ENCODE measurements at places on chromosomes 12 and 14. TPM values are rescaled to one million over a fixed set of nuclear protein-coding genes. Genes with fewer than 3 reads are reported as not detected.
A peak's percentile ranks its signal among the peaks of the same experiment; 100 is the strongest.

DNA sequence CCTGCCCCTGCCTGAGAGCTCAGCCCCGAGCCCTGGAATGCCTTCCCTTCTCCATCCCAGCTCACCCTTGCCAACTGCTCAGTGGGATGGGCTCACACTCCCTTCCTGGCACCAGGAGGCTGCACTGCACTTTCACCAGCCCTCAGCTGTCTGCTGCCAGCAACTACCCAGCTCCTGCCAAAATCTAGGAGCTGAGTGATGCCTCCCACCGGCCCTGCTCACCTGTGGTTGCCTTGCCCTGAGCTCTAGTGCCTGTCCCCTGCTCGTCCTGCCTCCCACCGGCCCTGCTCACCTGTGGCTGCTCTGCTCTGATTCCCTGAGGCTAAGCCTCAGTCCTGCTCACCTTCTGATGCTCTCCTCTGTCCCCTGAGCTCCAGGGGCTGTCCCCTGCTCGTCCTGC lies 119.8 kb downstream of the TMEM121 start:
- no peaks in the 10 kb centered on the region for H3K4me1 ChIP-seq
- DNase-seq, result peak; percentile 41
- H3K27me3 ChIP-seq, result no peaks in the 10 kb centered on the region
- H3K36me3 ChIP-seq, result no peaks in the 10 kb centered on the region
- H3K4me3 ChIP-seq, result no peak overlapping the region

DNA sequence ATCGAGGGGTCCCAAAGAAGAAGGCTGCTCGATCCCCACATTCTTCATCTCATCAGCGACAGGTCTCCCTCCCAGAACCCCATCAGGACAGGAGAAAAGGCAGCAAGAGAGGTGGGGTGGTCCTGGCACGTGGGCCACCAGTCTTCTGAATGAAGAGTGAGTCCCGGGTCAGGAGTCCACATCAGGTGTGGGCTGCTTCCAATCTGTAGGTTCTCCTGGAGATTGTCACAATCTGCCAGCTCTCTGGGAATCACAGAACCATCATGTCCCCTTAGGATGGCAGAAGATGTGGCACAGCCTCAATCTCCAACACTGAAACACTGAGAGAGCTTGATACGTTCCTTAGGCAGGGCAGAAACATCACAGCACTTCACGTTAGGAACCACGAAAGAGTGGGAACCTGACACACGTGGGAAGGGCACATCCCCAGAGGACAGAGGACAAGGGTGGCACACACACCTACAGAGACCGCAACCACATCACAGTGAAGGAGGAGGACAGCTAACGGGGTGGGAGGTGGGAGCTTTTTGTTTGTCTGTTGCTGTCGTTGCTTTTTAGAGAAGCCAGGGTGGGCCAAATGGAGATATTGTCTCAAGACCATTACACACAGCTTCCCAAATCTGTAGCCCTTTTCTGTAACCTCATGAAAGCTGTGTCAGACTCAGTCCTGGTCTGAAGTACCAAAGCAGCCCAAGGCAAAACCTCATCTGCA lies 284.5 kb downstream of the DPF3 start:
- H3K27ac ChIP-seq, result no peak overlapping the region
- no peaks in the 10 kb centered on the region for H3K36me3 ChIP-seq
- no peak for DNase-seq
- H3K4me1 ChIP-seq, result no peaks in the 10 kb centered on the region
- H3K4me3 ChIP-seq, result no peak overlapping the region

DNA sequence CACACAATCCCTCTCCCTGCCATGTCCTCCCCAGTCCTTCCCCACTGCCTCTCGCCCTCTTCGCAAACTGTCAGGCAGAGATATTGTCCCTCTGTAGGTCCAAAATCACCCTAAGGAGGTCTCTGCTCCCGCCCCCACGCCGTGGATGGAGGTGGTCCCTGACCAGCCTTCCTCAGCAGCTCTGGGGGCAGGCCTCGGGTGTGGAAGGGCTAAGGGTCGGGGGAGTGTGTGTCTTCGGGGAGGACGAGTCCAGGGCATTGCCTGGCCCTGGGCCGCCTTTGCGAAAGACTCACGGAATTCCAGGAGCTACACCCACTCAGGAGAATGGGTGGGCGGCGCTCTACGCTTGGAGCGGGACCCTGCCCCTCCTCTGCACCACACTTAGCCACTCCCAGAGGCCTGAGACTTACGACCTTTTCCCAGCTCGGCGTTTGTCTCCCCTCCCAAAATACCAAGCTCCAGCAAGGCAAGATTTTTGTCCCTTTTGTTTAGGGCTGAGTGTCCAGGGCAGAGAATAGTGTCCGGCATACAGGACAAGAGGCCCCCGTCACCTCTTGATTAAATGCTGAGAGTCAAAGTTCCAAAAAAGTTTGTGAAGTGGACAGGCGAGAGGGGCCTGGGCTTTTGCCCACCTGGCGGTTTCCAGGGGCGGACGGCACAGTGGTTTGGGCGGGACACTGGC lies 881 bp downstream of the PYGL start:
- no peaks in the 10 kb centered on the region for H3K36me3 ChIP-seq
- H3K4me1 ChIP-seq, result no peaks in the 10 kb centered on the region
- DNase-seq, result peak; percentile 70
- peak overlapping the region; percentile 88 for H3K27ac ChIP-seq
- peak overlapping the region; percentile 74 for H3K4me3 ChIP-seq

DNA sequence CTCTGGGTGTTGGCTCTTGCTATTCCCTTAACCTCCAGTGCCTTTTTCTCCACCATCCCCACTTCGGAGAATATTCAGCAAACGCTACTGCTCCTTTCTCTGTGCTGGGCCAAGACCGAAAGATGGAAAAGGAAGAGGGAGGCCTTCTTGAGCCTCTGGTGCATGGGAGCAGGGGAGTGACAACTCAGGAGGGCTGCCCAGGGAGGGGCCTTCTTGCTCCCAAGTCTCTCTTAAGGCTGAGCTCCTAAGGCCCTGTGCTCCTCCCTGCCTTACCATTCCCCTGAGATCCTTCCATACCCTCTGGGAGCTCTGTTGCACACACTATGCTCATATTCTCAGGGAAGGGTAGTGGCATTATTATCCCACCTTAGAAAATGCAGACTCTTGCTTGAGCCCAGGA lies 34.9 kb downstream of the SH2B3 start:
- H3K27me3 ChIP-seq, result no peaks in the 10 kb centered on the region
- H3K4me3 ChIP-seq, result no peak overlapping the region
- peaks cover 32% of the 10 kb centered on the region for H3K36me3 ChIP-seq

The FAM186B gene
- total RNA-seq, result 0.65 TPM

Measured in lower lobe of right lung (tissue), 2 donors.